ENCODE measurements at places on chromosomes 7 and 10.
A peak's percentile ranks its signal among the peaks of the same experiment; 100 is the strongest.

DNA sequence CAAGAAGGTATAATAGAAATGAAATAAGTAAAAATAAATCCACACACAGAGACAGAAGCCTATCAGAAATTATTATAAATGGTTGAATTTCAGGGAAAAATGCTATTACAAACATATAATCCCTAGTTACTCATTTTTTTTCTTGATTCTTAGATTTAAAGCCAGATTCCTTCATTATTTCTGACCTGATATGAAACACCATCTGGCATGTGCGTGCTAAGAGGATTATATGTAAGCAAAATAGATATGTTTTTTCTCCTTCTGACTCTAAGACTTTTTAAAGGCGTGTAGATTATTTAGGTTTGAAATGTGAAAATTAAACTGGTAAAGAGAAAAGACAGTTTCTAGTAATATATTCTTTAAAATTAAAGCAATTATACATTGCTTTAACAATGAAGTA lies 236.7 kb upstream of the ETV1 start:
- no peak for DNase-seq

GRCh38 chr7:136964347-136964746 lies 95.9 kb downstream of the CHRM2 start:
- DNase-seq: no peak

- no peak for DNase-seq
Measured at GRCh38 chr7:84823530-84823929, 363.3 kb downstream of the SEMA3D start.

GRCh38 chr7:107103369-107103768 lies 58.9 kb downstream of the PRKAR2B start:
- DNase-seq: peak; percentile 92

DNA sequence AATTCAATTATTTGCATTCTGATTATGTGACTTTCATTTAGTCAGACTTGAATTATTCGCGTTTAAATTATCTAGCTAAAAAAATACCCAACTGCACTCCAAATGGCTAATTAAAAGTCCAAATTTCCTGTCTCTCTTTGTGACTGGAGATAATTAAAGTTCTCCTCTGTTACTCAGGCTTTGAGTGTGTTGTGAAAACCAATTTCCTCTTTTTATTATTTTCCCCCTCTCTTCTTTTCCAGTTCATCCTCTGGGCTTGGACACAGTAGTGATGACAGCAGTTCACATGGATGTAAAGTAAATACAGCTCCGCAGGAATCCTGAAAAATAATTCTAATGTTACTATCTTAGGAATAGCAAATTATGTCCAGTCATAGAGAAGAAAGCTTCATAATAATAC lies 80.6 kb downstream of the SNX10 start:
- no peak for DNase-seq

GRCh38 chr7:12358694-12359093 lies 45.0 kb downstream of the VWDE start:
- DNase-seq: no peak

GRCh38 chr7:30915005-30915601 lies 3.5 kb downstream of the AQP1 start:
- DNase-seq: peak; percentile 60

Data from EH (cell line).